ENCODE measurements at places on chromosomes 11 and 22. TPM values are rescaled to one million over a fixed set of nuclear protein-coding genes. Genes with fewer than 3 reads are reported as not detected.

GRCh38 chr11:83456075-83456474 lies 169.9 kb upstream of the CCDC90B start:
- no peak for DNase-seq

- DNase-seq = no peak
Measured at GRCh38 chr11:121300972-121301699, 8.6 kb downstream of the SC5D start.

Gene BRSK2
- total RNA-seq = 0.44 TPM

GRCh38 chr22:43001271-43002201 lies 13.4 kb downstream of the PACSIN2 start:
- peak; percentile 32 for DNase-seq

GRCh38 chr11:130771708-130772107 lies 144.6 kb downstream of the SNX19 start:
- DNase-seq = peak; percentile 84

- no peak for DNase-seq
Measured at GRCh38 chr22:22745225-22746060, 101.0 kb downstream of the GGTLC2 start.

All from muscle of leg (tissue), 16 donors.